Endodermal cell (in vitro differentiated cells): ENCODE measurements at places on chromosomes 7 and 10. TPM values are rescaled to one million over a fixed set of nuclear protein-coding genes. Genes with fewer than 3 reads are reported as not detected.

- H3K4me1 ChIP-seq, result no peaks in the 10 kb centered on the region
- no peak overlapping the region for H3K27ac ChIP-seq
- no peaks in the 10 kb centered on the region for H3K36me3 ChIP-seq
- no peak for DNase-seq
- no peak overlapping the region for H3K4me3 ChIP-seq
- peaks cover 27% of the 10 kb centered on the region for H3K27me3 ChIP-seq
These were observed 6.4 kb upstream of the GOLGA7B start for GRCh38 chr10:97843281-97843671.

DNA sequence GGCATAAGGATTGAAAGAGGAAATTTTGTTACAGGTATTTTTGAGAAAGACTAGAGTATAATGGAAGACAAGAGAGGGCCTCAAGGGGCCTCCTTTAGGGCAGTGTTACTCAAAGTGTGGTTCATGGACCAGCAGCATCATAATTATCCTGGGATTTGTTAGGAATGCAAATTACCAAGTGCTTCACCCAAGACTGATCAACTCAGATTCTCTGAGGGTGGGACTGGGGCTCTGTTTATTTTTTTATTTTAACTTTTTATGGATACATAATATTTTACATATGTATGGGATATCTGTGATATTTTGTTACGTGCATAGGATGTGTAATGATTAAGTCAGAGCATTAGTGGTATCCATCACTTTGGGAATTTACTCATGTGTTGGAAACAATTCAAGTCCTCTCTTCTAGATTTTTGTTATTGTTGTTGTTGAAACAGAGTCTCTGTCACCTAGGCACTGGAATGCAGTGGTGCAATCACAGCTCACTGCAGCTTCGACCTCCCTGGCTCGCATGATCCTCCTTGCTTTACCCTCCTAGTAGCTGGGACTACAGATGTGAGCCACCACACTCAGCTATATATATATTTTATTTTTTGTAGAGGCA lies 2.2 kb upstream of the KCTD7 start:
- H3K27ac ChIP-seq, result no peak overlapping the region
- H3K4me1 ChIP-seq, result no peaks in the 10 kb centered on the region
- H3K27me3 ChIP-seq, result no peaks in the 10 kb centered on the region
- DNase-seq, result no peak
- H3K36me3 ChIP-seq, result peaks cover 9% of the 10 kb centered on the region

GRCh38 chr7:74362266-74362665 lies 73.1 kb downstream of the CLIP2 start:
- DNase-seq, result no peak
- H3K36me3 ChIP-seq, result peaks cover 53% of the 10 kb centered on the region
- no peak overlapping the region for H3K4me3 ChIP-seq
- H3K4me1 ChIP-seq, result no peaks in the 10 kb centered on the region
- no peaks in the 10 kb centered on the region for H3K27me3 ChIP-seq
- H3K27ac ChIP-seq, result no peak overlapping the region

DNA sequence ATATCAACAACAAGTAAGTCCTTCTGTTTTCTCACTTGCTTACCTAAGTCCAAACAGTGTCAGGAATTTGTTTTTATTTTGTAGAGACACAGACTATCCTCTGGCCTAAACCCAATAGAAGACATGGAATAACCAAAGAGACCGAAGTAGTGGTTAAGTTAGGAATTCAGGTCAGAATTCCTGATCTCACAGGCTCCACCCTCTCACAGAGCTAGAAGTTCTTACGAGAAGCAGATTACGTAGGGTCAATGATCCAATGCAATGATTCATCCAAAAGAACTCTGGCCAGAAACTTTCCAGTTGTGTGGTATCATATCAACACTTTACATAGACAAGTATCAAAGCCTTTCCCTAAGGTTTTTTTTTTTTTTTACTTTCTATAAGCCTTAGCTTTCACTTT lies 73.8 kb downstream of the IQUB start:
- H3K4me3 ChIP-seq, result no peak overlapping the region
- H3K4me1 ChIP-seq, result no peaks in the 10 kb centered on the region
- no peaks in the 10 kb centered on the region for H3K36me3 ChIP-seq

The TUBAL3 gene
- total RNA-seq, result not detected in 2 replicates

The GATA3 gene
- 42.4 and 51.3 TPM in 2 replicates for total RNA-seq

The SLC26A5 gene
- total RNA-seq, result 0.35 TPM in 1 of 2 replicates, not detected in the other

The CLDN4 gene
- 5.6 and 7.3 TPM in 2 replicates for total RNA-seq
